GM18507 (cell line): ENCODE measurements at places on chromosomes 6 and 20.
A peak's percentile ranks its signal among the peaks of the same experiment; 100 is the strongest.

DNA sequence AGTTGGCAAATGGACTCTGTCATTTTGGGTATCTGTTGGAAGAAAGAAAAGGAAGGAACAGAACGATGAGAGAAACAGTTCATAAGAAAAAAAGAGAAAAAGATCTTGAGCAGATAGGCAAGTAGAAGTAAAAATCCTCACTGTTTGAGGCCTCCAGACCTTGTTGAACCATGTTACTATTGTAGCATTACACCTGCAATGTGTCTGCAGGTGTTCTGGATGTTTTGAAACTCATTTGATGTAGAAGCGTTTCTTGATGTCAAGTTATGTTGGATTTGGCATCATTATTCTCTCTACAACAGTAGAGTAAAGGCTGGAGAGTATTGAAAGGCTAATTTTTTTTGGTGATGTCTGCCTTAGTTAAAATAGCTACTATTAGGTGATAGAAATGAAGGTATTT is 108.7 kb downstream of the CARMIL1 start:
- DNase-seq: no peak

DNA sequence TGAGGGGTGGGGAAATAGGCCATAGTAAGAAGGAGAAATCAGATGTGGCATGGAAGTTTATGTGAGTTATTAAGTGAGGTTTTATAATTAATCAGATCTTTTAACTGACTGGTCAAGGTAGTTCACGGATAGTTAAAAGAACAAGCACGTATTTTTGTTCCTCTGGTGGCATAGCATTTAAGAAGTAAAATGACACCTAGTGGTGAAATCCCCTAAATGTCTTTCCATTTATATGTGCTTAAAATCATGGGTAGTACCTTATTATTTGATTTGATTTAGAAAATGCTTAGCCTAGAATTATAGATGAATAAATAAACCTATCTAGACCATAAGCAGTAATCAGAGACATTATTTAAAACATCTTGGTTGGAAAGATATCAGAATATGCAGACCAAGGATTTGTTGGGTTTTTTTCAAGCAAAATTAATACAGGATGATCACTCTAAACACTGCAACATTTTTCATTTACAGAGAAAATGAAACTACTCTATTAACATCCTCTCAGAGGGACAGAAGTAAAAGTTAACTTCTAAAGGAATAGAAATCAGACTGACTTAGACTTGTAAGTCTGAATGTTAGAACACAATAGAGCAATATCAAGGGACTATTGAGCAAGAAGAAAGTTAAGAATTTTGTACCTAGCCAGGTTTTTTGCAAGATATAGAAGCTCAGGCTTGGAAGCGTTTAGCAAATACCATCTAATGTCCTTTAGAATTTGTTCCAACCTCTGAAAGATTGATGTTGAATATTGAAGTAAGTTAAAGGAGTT is 81.1 kb downstream of the STXBP5 start:
- peak; percentile 2 for DNase-seq

GRCh38 chr6:39003072-39003471 is 45.5 kb upstream of the GLP1R start:
- no peak for DNase-seq

- no peak for DNase-seq
Measured at GRCh38 chr20:63639093-63639975, 12.4 kb upstream of the GMEB2 start.

- no peak for DNase-seq
Measured at GRCh38 chr6:19416811-19417210, 420.4 kb upstream of the ID4 start.
